ENCODE measurements at places on chromosomes 13 and 19.

DNA sequence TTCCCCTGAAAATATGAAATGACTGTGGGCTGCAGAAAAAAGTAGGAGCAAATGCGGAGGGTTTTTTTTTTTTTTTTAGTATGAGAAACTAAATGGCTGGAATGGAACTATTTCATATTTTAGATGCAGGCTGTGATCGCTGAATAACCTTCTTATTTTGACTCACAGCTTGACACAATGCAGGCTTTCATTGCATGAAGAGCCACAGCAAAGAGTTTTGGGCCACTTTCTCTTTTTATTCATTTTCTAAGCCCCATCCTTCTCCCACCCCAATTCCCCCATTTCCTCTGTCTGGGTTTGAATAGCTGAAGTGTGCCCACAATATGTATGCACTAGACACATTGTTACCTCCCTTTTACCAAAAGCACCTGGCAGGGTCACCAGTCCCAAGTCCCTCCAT lies 125.9 kb downstream of the COG6 start:
- no peak for DNase-seq

DNA sequence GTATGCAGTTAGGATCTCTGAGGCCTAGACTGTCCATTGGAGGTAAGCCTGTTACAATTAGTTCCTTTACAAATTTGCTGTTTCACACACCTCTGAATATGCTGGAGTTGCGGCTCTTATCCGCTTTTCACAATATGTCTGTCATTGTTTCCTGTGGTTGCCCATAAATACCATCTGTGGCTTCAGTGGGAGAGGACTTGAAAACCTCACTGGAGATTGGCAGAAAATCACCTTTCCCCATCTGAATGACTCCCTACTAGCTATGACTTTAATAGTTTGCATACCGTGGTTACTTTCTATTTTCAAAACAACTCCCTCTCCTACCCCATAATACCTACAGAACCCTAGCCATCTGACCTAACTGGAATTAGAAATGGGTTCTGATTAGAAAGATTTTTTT lies 454.3 kb downstream of the PCDH17 start:
- no peak for DNase-seq

- no peak for DNase-seq
Observed at GRCh38 chr19:46031781-46032596, 8.8 kb downstream of the IGFL4 start.

DNA sequence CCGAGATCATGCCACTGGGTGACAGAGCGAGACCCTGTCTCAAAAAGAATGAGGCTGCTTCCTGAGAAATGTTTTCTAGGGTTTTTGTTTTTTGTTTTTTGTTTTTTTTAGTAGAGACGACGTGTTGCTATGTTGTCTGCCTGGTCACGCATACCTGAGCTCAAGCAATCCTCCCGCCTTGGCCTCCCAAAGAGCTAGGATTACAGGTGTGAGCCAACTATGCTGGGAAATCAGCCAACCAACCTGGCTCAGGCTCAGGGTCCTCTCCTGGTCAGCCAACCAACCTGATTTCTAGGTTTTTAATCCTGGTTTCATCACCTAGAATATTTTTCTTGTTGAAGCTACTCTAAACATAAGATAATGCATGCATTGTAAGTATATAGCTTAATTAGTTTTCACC lies 7.8 kb downstream of the DHX34 start:
- no peak for DNase-seq

DNA sequence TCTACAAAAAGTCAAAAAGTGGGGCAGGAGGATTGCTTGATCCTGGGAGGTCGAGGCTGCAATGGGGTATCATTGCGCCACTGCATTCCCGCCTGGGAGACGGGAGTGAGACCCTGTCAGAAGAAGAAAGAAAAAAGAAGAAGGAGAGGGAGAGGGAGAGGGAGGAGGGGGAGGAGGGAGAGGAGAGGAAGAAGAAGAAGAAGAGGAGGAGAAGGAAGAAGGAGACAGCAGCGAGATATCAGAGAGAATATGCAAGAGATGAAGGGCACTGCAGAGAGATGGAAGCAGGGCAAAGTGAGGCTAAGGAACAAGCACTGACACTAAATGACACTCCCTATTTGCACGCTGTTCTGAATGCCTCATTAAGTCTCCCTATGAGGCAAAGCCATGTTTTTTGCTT lies 14.5 kb downstream of the CYP2F1 start:
- no peak for DNase-seq

GRCh38 chr19:13873834-13874515 lies 3.0 kb upstream of the NANOS3 start:
- DNase-seq: no peak

- DNase-seq: no peak
Observed at GRCh38 chr19:41862445-41862986, 2.5 kb downstream of the RPS19 start.

DNA sequence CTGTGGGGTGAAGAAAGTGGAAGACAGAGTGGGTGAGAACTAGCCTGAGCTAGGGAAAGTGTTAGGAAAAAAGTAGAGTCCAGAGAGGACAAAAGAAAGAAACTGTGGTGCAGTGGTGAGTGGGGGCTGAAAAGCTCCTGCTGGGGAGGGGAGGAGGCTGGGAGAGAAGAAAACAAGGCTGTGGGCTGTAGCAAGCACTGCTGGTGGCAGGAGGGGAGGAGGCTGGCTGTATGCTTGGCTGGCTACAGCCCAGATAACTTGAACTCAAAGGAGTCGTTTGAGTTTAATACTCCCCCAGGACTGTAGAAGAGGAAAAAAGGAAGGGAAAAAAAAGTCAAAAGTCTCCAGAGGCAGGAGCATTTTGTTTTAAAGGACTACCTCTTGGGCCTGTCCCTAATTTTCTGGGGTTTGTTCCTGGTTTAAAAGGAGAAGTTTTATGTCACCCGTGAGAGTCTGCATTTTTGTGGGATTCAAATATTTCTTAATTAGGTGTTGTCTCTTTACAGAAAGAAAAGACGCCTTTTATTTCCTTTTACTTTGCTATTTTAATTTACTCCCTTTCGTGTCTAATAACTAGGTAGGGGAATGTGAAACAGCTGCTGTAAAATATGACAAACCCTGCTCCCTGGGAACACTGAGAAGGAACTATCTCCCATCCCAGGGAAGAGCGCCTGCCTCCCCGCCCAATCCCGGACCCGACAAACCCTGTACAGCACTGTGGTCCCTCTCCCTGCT lies 21.7 kb downstream of the ZIC5 start:
- no peak for DNase-seq

DNA sequence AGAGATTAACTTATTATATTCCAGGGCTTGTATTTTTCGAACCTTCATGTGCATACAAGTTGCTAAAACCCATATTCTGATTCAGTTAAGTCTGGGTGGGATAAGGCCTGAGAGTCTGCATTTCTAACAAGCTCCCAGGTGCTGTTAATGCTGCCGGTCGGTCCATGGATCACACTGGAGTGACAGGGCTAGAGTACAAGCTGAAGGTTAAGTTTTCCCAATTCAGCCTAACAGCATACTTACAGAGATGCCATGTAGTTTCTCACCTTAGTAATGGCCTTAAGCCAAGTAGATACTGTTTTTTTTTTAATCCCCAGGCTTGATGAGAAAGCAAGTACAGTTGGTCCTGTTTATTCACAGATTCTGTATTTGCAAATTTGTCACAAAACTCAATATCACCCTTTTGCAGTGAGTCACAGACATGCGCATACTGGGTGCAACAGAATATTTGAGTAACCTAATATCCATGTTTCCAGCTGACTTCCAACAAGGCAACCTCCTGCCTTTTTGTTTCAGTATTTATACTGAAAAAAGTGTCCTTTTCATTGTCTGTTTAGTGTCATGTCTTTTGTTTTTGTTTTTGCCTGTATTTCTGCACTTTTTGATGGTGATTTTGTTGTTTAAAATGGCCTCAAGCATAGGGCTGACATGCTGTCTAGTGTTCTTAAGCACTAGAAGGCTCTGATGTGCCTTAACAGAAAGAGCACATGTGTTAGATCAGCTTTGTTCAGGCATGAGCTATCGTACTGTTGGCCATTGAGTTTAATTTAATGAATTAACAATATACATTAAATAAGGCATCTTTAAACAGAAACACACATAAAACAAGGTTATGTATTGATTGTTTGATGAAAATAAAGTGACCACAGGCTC lies 875.0 kb downstream of the PCDH9 start:
- DNase-seq: no peak

GRCh38 chr13:19940106-19940505 lies 18.4 kb upstream of the ZMYM2 start:
- no peak for DNase-seq

DNA sequence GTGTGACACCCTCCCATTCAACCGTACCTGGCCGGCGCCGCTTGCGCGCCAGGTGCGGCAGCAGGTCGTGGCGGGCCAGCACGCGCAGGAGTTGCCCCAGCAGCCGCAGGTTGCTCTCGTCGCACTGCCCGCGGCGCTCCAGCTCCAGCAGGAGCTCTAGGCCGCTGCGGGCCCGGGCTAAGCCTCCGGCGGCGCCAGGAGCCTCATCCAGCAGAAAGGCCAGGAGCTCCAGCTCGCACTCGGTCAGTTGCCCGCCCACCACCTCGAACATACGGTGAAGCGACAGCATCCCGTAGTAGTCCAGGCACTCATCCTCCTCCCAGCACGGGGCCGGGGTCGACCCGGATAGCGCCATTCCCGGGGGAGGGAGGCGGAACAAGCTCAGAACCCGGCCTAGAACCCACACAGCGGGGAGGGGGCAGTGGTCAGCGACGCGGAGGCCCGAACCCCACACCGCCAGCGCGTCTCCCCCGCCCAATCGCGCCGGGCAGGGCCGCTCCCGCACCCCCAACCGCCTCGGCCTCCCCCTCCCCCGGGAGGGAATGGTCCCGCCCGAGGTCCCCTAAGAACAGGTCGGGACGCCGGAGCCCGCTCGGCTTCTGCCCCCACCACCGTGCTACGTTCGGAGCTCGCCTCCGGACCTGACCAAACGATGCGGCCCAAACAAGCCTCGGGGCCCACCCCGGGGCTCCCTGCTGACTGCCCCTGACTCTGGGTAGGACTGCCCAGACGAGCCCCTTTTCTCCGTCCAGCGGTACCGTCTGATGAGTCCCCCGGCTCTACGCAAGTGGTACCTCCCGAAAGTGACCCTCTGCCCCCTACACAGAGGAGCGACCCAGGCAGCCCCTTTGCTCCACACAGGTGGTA lies 591 bp downstream of the DEDD2 start:
- DNase-seq: no peak

DNA sequence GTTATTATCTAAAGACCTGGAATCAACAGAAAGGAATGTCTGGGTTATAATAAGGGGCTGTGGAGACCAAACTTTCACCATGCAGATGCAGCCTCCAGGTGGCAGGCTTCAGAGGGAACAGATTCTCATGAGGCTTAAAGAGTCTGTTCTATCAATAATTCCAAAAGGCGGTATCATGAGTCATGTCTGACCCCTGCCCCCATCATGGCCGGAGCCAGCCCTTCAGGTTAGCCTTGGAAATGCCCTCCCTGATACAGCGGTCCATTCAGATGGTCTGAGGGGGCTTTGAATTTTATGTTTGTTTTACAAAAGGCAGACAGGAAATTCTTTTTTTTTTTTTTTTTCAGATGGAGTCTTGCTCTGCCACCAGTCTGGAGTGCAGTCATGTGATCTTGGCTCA lies 21.7 kb upstream of the LAMP1 start:
- DNase-seq: peak; percentile 32

DNA sequence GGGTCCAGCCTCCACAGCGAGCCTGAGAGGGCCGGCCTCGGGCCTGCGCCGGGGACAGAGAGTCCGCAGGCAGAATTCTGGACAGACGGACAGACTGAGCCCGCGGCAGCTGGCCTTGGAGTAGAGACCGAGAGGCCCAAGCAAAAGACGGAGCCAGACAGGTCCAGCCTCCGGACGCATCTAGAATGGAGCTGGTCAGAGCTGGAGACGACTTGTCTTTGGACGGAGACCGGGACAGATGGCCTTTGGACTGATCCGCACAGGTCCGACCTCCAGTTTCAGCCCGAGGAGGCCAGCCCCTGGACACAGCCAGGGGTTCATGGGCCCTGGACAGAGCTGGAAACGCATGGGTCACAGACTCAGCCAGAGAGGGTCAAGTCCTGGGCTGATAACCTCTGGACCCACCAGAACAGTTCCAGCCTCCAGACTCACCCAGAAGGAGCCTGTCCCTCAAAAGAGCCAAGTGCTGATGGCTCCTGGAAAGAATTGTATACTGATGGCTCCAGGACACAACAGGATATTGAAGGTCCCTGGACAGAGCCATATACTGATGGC lies 490 bp downstream of the ITPKC start:
- no peak for DNase-seq
